ENCODE measurements at places on chromosomes 2 and 18.
A peak's percentile ranks its signal among the peaks of the same experiment; 100 is the strongest.

DNA sequence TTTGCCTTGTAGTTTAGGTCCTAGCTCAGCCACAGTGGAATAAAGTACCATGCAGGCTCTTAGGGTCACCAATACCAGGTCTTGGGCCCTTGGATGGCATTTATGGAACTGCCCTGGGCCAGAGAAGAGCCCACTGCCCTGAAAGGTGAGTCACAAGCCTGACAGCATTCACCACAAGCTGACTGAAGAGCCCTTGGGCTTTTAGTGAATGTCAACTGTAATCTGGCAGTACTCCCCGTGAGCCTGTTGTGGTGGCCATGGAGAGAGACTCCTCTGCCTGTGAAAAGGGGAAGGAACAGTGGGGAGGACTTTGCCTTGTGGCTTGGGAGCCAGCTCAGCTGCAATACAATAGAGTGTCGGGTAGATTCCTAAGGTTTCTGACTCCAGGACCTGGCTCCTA lies 1389.7 kb downstream of the DSC3 start:
- DNase-seq, result no peak

GRCh38 chr18:75213611-75214331 lies 3.2 kb downstream of the TSHZ1 start:
- no peak for DNase-seq

DNA sequence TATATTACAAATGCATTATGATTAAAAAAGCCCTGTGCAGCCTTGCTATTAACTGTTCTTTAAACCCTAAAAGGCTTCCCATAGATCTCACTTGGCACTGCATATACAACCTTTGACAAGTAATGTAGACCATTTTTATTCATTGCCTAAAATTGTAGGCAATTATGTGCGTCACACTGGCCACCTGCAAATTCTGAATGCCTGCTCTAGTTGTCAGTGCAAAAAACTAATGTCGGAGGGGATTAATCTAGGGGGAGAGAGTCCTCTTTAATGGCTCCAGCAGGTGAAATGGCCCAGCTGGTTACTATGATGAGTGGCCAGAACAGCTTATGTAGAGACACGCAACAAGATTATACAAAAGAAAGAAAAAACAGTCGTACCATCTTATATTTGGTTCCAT lies 123.2 kb downstream of the OLA1 start:
- DNase-seq, result no peak

DNA sequence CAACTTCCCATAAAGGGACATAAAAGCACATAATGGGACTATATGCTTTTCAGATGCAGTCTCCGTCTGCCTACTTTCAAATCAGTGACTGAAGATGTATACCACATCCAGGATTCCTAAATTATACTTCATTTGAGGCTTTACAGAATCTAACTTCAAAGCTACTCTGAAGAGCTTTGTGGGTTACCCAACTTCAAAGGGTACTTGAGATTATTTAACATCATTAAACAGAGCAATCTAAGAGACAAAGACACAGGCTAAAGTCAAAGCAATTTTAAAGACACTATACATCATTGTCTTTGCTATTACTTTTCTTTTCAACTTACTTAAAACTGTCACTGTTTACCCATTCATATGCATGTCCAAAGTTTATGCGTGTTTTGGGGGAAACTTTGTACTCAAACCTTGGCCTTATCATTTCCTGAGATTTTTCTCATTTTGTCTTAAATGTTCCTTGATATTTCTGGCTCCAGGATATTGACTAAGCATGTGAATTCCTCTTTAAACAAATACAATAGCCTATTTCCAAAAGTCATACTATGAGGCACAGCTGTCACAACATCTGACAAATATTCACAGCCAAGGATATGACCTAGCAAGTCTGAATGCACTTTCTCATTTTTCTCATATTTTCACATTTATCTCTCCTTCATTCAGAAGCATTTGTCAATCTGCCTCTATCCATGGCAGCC lies 1985.1 kb upstream of the PIK3C3 start:
- no peak for DNase-seq

DNA sequence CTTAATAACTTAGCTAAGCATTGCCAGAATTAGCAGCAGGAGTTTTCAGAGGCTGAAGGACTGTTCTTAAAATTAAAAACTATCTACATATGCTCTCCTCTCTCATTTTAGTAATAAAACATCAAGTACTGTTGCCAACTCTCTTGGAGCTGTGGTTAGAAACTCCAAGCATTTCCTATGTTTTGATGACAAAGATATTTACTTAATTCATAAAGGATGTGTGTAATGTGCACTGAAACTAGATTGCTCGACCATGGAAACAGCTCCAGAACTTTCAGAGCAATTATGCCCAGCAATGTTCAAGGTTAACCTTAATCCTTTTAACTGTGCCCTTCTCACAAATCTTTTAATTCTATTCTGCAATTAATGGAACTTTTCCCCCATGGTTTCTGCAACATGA lies 8.4 kb downstream of the GRP start:
- no peak for DNase-seq

- DNase-seq, result no peak
Observed at GRCh38 chr18:79241755-79242154, 154.0 kb upstream of the NFATC1 start.

DNA sequence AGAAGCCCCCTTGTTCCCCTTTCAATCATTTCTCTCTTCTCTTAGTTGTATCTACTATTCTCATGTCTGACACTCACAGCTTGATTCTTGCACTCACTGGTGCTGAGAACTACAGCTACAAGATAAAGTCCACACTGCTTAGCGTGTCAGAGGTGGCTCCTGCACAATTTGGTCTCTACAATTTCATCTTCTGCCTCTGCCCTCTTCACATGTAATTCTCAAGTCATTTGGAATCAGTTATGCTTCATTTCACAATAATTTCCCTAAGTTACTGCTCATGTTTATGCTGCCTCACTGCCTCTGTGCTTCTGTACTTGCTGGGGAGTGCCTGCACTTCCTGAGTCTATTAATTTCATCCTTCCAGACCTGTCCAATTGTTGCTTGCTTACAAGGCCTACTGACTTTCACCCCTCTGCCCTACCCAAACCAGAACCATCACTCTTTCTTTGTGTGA lies 11.6 kb upstream of the NAB1 start:
- no peak for DNase-seq

- DNase-seq, result no peak
Observed at GRCh38 chr2:855177-855576, 95.5 kb upstream of the SNTG2 start.

DNA sequence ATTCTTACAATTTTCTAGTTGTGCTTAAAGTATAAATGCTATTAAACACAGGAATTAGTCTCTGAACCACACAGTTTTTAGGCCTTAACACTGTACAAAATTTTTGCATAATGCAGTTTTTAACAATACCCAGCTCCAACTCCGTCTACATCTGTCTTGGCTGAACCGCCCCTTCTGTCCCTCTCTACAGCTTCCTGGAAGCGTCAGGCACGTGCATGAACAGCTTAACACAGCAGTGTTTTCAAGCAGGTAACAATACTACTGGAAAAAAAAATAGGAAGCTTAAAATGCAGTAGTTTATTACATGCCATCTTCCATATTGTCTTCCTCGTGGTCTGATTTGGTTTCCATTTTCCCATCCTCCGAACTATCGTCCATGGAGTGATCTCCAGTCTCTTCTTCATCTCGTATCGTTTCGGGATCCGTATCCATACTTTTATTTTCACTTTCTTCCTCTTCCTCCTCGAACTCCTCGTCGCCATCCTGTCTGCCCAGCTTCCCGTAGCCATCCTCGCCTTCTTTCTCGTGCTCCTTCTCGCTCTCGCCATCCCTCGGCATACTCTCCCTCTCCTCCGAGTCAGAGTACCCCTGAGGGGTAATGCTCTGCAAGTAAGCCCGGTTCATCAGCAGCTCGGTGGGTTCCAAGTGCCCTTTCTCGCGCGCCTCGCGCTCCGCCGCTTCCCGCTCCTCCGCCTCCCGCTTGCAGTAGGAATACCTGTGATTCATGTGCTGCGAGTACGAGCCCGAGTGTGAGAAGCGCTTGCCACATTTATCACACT lies 130.6 kb downstream of the ZEB2 start:
- DNase-seq, result no peak

GRCh38 chr18:12973562-12974213 lies 17.5 kb upstream of the CEP192 start:
- no peak for DNase-seq

DNA sequence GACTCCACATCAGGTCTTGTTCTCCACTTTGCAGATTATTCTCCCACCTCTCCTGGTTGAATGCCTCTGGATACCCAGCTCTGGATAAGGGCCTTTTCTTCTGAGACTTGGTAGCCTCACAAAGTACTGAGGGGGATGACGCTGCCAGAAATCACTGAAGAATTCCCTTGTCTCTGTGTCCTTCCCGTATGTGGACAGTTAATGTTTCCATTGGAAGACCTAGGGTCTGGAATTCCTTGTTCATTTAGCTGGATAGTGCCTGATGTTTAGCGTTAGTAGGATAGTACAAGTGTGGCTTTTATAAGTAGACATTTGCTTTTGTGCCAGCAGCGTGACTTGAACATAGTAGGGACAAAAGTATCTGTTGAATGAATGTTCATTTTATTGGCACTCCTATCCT lies 76.9 kb downstream of the CLHC1 start:
- DNase-seq, result no peak

GRCh38 chr2:159595410-159596046 lies 20.8 kb downstream of the BAZ2B start:
- no peak for DNase-seq

DNA sequence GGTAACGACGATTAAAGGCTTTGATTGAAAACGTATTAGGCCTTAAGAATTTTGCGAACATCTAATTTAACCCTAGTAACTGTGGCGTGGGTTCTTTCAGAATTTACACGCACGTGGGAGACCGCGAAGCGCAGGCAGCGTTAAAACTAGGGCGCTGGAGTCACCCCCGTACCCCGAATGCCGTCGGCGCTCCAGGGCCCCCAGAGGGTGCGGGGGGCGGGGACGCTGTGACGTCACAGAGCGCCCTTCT lies 673 bp upstream of the SMCHD1 start:
- DNase-seq, result peak; percentile 63

- no peak for DNase-seq
Observed at GRCh38 chr2:56313500-56313921, 129.7 kb downstream of the CCDC85A start.

- DNase-seq, result no peak
Observed at GRCh38 chr2:99242151-99242550, 13.3 kb downstream of the LYG2 start.

DNA sequence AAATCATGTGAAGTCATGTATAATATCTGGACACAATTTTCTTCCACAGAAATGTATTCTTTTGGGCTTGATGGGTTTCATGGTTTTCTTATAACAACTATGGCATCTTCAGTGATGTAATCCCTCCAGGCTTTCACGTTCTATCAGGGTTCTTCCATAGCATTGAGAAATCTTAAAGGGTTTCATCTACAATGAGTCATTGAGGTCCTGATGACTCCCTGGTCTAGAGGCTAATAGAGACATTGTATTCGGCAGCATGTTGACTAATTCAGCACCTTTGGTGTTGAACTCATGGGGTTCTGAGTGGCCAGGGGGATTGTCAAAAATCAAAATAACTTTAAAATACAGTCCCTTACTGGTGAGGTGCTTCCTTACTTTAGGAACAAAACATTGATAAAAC lies 614.0 kb upstream of the CRIM1 start:
- no peak for DNase-seq

DNA sequence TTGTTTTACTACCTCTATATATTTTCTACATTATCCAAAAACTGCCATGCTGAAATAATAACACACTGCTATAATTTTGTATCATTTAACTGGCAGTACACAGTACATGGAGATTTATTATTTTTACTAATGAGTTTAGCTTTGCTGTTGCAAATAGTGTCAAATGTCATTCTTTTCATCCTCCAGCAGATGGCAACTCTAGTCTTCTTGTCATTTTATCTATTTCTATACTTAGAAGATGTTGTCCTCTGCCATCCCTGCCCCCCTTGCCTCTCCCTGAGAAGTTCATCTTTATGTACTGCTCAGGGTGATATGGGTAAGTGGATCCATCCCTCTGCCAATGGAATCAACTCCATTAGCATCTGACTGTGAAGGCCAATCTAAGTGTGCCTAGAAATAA lies 21.7 kb upstream of the LRRTM1 start:
- DNase-seq, result no peak

- DNase-seq, result no peak
Observed at GRCh38 chr2:165238295-165238694, 919 bp upstream of the SCN2A start.

GRCh38 chr2:9142551-9143263 lies 63.9 kb upstream of the ASAP2 start:
- peak; percentile 60 for DNase-seq

- DNase-seq, result no peak
Observed at GRCh38 chr2:9692456-9693195, 61.8 kb upstream of the YWHAQ start.

- DNase-seq, result no peak
Observed at GRCh38 chr2:212949786-212950185, 201.6 kb downstream of the IKZF2 start.

Measured in stimulated activated CD4-positive, alpha-beta T cell treated with anti-CD3 and anti-CD28 coated beads, Interleukin-15, amount 100 ng/mL, for 1 hour (primary cell).